Stimulated activated CD4-positive, alpha-beta T cell treated with anti-CD3 and anti-CD28 coated beads, Interleukin-12 subunit alpha, Interleukin-12 subunit beta, amount 100 ng/mL, for 24 hours (primary cell): ENCODE measurements at places on chromosomes 6 and 20.
A peak's percentile ranks its signal among the peaks of the same experiment; 100 is the strongest.

DNA sequence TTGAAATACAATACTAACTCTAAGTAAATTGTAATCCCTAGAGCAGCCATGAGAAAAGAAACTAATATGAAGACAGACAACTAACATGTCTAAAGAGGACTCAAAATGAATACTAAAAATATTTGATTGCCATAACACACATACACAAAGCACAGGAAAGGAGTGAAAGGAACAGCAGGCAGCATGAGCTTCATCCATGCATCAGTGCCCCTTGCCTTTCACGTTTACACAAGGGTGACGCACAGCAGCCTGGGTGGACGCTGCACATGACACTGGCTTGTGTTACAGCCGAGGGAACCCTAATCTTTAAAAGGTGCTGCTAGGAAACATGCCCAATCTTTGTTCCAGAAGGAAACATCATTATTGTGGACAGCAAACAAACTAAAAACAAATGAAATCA is 123.5 kb downstream of the MAN1A1 start:
- DNase-seq, result no peak

GRCh38 chr20:52191916-52192718 is 538 bp upstream of the ZFP64 start:
- DNase-seq, result peak; percentile 24

GRCh38 chr6:75893776-75894152 is 144.7 kb downstream of the MYO6 start:
- DNase-seq, result no peak

DNA sequence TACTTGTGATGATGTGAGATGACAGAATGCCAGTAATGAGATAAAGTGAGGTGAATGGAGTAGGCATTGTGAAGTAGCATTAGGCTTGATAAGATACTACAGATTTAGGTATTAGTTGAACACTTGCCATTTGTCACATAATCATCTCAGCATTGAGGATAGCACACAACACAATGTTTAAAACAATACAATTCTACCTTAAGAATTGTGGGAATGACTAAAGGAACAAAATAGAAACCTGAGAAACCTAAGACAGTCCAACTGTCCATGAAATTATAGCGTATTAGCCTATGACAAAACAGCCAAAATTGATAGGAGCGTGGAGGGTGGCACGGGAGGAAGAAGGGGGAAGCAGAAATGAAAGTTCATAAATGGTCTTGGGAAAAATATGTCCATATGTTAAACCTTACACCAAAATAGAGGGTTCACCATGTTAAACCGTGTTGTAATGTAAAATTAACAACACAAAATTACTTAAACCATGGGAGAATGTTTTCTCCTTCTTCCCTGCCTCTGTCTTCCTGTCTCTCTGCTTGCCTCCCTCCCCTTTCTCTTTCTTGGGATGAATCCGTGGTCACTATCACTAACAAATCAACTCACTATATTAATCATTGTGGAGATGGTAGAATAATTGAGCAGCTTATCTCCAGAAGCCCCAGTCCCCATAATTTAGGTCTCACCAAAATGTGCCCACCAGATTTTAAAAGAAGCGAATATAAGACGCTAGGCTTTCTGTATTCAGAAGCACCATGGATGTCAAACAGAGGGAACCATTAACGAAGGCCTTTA is 33.0 kb upstream of the HFE start:
- DNase-seq, result no peak

GRCh38 chr6:10968776-10969175 is 75.3 kb downstream of the ELOVL2 start:
- no peak for DNase-seq

DNA sequence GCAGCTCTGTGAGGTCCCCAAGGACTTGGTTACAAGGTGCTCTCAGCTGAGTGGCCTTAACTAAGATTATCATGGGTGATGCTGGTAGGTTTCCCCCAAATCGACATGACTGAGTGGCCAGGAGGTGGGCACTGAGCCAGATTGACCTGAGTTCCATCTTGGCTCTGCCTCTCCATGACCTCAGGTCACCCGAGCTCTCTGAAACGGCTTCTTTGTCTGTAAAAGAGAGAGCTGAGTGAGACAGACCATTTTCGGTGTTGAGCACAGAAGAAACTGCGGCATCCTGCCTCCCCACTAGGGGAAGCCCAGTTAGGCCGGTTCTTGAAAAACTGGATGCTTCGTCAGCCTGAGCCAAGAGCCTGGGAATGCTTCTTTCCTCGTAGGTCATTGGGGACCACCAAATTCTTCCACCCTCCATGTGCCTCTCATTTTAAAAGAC is 14.1 kb upstream of the STX16 start:
- DNase-seq, result no peak

- no peak for DNase-seq
Measured at GRCh38 chr6:129860908-129861665, at the start of gene TMEM244. Gene TMEM244, minus strand, starts transcription at chr6:129861315. Its CDS starts 127 bp downstream, at chr6:129861188.

GRCh38 chr6:63272397-63272796 is 47.4 kb downstream of the LGSN start:
- DNase-seq, result no peak

DNA sequence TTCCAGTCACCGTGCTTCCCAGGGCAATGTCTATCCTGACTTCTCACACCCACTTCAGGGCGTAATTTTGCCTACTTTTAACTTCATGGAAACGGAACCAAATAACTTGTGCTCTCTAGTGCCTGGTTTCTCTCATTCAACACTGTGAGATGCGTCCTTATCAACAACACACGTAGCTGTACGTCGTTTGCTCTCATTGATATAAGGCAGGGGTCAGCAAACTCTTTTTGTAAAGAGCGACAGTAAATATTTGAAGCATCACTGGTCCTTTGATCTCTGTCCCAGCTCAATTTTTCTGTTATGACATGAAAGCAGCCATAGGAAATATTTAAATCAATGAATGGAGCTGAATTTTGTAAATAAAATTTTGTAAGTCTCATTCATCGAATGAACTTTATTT is 239.3 kb upstream of the KCNG1 start:
- DNase-seq, result no peak

GRCh38 chr6:69438113-69438512 is 358.7 kb downstream of the LMBRD1 start:
- DNase-seq, result no peak

DNA sequence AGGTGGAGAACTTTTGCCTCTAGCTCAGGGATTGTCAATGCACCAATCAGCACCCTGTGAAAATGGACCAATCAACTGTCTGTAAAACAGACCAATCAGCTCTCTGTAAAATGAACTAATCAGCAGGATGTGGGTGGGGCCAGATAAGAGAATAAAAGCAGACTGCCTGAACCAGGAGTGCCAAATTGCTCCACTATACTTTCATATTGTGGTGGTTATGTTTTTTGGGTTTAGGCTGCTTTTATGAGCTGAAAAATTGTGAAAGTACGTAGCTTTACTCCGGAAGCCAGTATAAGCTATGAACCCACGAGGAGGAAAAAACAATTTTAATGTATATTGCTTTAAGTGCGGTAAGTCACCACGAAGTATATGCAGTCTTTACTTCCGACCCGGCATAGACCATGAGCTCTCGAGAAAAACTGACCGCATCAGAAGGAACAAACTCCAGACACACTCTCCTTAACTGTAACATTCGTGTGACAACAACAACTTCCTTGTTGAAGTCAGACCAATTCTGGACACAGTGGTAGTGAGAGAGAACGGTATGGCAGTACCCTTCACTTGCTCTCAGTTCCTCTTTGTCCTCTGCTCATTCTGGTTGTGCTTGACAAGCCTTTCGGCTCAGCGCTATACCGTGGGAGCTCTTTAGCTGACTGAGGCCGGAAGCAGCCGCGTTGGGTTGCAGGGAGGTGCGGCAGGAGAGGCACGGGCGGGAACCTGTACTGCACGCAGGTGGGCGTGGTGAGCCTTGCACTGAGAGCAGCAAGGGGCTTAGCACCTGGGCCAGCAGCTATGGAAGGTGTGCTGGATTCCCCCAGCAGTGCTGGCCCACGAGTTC is 81.9 kb upstream of the E2F3 start:
- DNase-seq, result peak; percentile 45
